ENCODE measurements at places on chromosomes 5 and 9. TPM values are rescaled to one million over a fixed set of nuclear protein-coding genes. Genes with fewer than 3 reads are reported as not detected.

- no peaks in the 10 kb centered on the region for H3K27me3 ChIP-seq
- H3K27ac ChIP-seq: no peak overlapping the region
- H3K4me1 ChIP-seq: no peaks in the 10 kb centered on the region
- H3K36me3 ChIP-seq: peaks cover 6% of the 10 kb centered on the region
- DNase-seq: no peak
Observed at GRCh38 chr5:176471098-176471497, 22.9 kb downstream of the FAF2 start.

GRCh38 chr9:97737429-97737828 is 40.3 kb upstream of the XPA start:
- no peak for DNase-seq
- H3K27me3 ChIP-seq: no peaks in the 10 kb centered on the region
- no peak overlapping the region for H3K4me3 ChIP-seq
- no peaks in the 10 kb centered on the region for H3K36me3 ChIP-seq
- H3K27ac ChIP-seq: no peak overlapping the region

DNA sequence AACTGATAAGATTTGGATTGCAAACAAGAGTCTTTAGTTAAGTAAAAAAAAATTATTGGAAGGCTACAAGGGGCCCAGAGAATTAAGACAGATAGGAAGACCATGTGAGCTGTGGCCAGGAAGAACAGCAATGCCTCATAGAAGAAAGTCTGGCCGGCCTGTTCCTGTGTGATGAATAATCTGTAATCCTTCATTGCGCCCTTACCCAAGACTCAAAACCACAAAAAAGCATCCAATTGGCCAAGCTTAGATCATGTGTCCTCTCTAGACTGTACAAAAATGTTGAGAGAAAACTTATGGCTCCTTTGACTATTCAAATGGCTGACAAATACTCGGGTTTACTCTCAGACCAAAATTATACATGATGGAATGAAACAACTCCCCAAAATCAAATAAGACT is 1383.5 kb downstream of the PTPRD start:
- H3K27ac ChIP-seq: no peak overlapping the region
- no peaks in the 10 kb centered on the region for H3K27me3 ChIP-seq

DNA sequence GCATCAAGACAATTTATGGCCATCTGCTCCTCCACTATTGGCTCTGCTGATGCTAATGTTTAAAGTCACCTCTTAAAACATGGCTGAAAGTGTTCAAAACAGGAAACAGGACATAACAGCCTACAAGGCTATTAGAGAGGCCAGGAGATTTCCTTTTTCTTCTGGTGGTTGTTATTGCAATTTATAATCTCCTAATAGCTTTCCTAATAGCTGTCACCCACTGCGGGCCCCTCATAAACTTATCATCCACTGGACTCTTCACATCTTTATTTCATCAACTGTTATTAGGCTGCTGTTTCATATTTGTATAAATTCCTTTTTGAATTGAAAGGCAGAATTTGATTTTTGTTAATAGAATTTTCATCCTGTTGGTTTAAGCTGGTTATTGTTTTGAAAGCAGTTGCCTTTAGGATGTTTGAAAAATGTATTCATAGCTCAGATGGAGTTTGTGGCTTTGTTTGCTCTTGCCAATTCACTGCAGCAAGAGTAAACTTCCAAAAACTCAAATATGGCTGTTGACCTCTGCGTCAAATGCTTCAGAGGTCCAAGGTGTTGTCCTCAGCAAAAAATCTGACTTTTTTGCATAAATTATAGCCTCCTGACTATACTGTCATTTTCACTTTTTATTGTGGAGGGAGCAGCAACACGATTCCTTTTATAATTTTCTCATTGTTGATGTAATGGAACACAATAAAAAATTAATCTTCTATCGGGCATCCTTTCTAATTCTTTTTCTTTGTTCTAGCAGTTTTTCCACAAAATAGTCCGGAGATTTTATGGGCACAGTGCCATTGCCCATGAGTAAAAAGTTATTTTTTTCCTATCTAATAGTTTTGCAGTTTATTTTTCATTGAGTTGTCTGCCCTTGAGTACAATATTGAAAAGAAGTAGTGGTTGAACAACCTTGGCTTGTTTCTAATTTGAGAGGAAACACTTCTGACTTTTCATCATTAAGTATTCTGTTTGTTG is 69.3 kb downstream of the MAT2B start:
- H3K27me3 ChIP-seq: no peaks in the 10 kb centered on the region
- DNase-seq: no peak
- H3K4me3 ChIP-seq: no peak overlapping the region
- H3K27ac ChIP-seq: no peak overlapping the region
- no peaks in the 10 kb centered on the region for H3K36me3 ChIP-seq

The PTPA gene
- 145 TPM for total RNA-seq

Measured in H1 (cell line).